ENCODE measurements at places on chromosomes 3 and 15.

DNA sequence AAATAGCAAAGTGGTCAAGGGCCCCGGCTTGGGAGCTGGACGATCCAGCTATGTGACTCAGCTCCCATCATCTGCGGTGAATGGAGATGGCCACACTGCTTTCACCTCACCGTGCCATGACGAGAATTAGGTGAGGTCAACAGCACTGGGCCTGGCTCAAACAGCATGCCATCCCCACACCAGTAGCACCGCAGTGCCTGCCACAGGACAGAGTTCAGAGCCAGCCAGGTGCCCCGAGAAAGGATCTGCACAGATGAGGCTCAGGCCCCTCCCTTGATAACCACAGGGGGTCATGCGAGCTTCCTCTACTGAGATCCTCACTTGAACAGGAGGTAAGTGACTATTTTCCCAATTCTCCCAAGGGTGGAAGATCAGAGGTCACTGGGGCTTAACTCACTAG is 29.4 kb downstream of the ZXDC start:
- no peak for DNase-seq

GRCh38 chr3:193605876-193606275 is 12.9 kb downstream of the OPA1 start:
- DNase-seq, result no peak

DNA sequence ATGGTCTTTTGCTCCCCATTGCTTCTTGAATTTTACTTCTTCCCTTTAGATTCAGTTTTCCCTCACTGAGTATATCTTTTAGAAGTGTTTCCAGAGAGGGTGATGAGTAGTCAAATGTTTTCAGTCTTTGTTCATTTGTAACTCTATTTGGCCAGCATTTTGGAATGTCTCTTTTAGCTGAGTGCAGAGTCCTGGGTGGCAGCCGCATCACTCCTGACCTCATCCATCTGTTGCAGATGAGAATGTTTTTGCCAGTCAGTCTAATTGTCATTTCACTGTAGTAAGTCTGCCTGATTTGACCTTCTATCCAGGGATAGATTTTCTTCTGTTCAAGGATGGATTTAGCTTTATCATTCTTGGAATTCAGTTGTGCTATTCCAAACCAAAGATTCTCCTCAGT is 7.3 kb downstream of the SRPRB start:
- no peak for DNase-seq

DNA sequence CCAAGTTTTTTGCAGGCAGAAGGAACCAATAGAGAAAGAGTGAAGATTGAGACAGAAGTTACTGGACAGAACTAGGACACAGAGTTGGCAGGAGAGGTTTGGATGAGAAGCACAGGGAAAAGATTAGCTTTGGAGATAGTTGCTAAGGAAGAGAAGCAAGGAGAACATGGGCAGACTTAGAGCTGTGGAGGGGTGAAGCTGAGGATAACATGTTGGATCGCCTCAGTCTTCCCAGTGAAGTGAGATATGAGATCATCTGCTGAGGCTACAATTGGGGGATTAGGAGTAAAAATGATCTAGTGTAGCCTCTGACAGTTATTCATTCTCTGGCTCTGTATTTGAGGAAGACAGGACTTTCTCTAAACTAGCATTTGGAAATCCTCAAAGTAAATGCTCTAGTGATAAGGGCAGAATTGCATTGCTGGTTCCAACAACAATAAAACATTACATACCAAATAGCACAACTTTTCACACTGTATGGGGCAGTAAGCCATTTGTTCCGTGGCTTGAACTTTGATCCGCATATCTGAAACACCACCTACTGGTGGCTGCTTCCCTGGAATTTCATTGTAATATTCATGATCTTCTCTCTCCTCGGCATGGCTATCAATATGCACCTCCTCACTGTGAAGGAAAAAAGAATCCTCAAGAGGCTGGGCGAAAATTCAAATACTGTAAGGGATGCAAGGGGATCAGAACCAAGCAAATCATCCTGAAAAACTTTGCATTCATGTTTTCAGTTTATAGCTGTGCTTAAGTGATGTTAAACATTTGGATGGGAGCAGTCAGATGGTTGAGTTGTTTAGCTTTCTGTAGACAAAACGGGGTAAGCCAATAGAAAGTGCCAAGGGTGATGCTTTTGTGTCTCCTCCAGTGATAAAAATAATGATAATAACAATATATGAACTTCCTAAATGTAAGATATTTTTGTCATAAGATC is 22.2 kb upstream of the EID1 start:
- DNase-seq, result no peak

GRCh38 chr3:196166741-196167140 is 44.5 kb downstream of the ZDHHC19 start:
- DNase-seq, result no peak

- no peak for DNase-seq
Measured at GRCh38 chr3:33083958-33084357, 13.0 kb downstream of the GLB1 start.

- no peak for DNase-seq
Measured at GRCh38 chr3:191290311-191291025, 38.7 kb upstream of the CCDC50 start.

DNA sequence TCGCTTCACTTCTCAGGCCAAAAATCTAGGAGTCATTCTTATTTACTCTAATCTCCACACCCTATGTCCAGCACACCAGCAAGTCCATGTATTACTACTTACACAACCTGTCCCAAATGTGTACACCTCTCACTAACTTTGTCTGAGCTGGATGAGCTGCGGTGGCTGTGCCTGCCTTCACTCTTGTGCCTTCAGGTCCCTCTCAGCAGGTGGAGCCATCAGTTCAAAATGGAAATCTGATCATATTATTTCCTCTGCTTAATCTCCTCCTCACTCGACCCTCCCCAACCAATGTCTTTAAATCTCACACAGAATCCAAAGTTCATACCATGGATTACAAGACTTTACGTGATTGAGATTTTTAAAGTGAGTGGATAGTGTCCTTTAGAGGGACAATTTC is 82.8 kb downstream of the SSR3 start:
- DNase-seq, result no peak

GRCh38 chr3:43499256-43499655 is 122.6 kb downstream of the ANO10 start:
- no peak for DNase-seq

DNA sequence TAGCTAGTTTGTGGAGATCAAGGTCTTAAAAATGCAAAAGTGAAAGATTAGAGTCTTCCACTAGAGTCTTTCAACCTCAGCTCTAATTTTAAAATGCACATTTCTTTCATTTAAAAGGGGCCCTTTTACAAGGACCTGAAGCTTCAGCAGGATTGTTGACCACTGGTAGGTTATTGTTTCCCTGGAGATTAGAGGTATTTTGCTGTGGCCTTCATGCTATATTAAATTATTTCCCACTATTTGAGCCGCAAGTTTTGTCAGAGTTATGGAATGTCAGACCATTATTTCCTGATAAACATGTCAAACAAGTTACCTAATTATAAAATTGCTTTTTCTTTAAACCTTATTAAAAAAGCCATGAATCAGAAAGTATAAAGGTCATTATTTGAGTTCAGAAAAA is 103.1 kb upstream of the CCNL1 start:
- no peak for DNase-seq

DNA sequence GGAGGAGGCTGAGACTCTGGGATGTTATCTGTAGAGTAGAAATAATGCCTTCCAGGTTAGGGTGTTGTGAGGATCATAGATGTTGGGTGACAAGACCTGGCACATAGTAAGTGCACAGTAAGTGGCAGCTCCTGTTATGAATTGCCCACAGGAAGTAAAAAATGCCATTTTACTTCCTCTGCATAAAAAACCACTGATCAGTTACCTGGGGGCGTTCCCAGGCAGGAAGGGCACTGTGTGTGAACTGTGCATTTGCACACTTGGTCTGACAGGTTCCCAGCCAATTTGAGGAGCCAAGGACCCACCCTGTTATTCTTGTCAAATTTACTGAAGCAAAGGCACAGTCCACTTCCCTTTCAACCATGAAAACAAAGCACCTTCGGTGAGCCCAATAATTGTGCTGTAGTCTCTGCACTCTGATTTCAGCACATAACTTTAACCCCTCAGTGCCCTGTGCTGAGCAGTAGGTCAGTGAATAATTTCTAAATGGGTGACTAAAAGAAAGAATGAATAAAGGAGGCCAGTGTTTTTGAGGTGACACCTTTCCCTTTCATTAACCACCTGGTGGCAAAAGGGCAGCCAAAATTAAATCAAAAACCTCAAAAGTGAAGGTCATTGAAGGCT is 85.8 kb upstream of the ARHGEF3 start:
- no peak for DNase-seq

DNA sequence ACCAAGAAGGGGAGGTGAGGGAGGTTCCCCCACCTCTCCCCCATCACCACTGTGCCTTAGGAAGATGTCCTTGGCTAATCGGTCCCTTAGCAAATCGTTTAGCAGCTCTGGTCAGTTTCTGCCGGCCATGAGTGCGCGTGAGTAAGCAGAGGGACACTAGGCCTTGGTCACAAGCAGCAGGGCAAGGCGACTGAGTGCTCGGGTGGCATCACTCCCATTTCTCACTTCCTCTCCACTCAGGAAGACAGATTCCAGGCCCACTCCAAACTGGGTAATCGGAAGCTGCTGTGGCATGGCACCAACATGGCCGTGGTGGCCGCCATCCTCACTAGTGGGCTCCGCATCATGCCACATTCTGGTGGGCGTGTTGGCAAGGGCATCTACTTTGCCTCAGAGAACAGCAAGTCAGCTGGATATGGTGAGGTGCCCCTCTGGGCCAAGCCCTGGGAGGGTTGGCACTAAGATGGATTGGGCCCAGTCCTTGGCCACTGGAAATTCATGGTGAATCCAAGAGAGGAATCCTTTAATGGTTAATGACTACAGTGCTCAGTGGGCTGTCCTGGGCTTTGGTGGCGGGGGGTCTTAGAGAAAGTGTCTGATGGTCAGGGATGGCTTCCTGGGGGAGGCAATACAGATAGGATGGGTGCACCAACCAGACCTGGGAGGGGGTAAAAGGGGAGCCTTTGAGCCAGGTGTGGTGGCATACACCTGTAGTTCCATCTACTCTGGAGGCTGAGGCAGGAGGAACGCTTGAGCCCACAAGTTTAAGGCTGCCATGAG is 4.0 kb downstream of the PARP3 start:
- no peak for DNase-seq

DNA sequence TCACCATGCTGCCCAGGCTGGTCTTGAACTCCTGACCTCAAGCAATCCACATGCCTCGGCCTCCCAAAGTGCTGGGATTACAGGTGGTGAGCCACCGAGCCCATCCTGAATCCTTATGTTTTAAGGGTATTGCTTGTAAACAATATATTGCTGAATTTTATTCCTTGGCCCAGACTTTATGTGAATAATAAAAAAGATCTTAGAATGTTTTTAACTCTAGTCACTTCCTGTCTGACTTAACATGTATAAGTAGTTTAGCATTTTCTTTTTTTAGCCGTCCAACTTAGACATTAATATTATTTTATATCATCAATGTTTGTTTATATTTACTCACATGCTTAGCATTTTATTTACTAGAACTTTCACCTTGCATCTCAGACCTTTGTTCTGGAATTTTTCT is 9.2 kb upstream of the EIF2B5 start:
- no peak for DNase-seq

- no peak for DNase-seq
Measured at GRCh38 chr3:121951291-121951919, 57.2 kb downstream of the SLC15A2 start.

GRCh38 chr3:174243171-174243570 is 616.0 kb upstream of the NAALADL2 start:
- DNase-seq, result no peak

DNA sequence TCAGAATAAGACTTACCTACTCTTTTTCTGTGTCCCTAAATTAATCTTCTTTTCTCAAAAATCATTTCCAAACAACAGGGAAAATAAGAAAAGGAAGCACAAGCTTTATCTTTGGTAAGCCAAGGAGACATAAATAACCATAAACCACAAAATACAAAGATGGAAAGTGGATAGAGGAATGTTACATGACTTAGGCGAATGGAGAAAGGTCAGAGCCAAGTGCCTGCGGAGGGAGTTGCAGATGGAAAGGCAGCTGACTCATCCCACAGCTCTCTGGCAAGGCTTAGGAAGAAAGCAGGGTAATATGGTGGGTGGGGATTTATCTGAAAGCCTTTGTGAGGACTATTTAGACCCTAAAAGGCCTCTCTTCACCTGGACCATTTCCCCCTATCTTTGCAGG is 72.8 kb downstream of the GALK2 start:
- no peak for DNase-seq

GRCh38 chr3:152269831-152270734 is 1.4 kb downstream of the MBNL1 start:
- DNase-seq, result peak; percentile 37

DNA sequence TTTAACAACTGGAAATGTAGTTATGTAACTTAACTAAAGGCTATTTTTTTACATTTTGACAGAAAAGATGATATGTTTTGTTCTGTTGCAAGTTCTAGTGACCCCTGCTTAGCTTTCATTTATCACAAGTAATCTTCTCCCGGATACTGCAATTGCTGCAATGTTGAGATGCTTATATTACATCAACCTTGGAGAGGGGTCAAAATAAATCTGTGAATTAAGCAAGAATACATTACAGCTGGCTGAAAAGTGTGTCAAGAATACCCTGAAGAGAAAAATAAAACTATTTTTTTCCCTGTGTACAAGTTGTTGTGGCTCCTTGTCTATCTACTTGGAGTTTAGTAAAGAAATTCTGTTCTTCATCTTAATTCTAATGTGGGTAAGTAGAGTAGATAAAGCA is 232.1 kb upstream of the GOLIM4 start:
- no peak for DNase-seq

GRCh38 chr3:167743799-167744198 is 8.3 kb downstream of the SERPINI1 start:
- no peak for DNase-seq

DNA sequence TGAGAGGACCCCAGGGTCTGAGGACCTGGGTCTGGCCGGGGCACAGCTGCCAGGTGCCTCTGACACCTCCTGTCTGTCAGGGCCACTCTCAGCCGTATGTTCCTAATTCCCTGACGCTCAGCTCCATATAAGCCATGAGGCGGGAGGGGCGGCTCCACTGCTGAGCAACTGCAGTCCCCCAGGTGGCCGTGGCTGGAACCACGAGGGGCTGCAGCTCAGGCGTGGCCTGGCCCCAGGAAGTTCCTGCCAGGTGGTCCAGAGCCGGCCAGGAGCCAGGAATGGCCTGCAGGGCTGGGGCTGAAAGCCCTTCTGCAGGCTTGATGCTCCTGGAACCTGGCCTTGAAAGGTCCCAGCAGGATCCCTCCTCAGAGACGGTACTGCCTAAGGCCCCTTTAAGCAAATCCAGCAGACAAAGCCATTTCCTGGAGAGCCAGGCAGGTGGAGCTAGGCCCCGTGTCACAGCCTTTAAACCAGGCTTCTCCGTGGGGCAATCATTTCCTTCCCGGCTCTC is 118.0 kb downstream of the CHSY1 start:
- no peak for DNase-seq

Data from T-helper 2 cell (primary cell).